A375 (cell line): ENCODE measurements at places on chromosomes 12 and 14. TPM values are rescaled to one million over a fixed set of nuclear protein-coding genes. Genes with fewer than 3 reads are reported as not detected.

PTPRO gene
- 1.4 and 5.2 TPM in 2 replicates for total RNA-seq

RNASE4 gene
- total RNA-seq, result 0.61 and 0.94 TPM in 2 replicates

OTX2 gene
- total RNA-seq, result not detected in 2 replicates

KCNH3 gene
- 2.1 and 3.2 TPM in 2 replicates for total RNA-seq

KIF5A gene
- total RNA-seq, result 0.41 and 0.58 TPM in 2 replicates

PLEKHG7 gene
- total RNA-seq, result not detected in 2 replicates

GZMB gene
- not detected in 2 replicates for total RNA-seq

AKAP5 gene
- total RNA-seq, result 0.60 and 0.61 TPM in 2 replicates

TMEM119 gene
- not detected in 2 replicates for total RNA-seq

SYNDIG1L gene
- total RNA-seq, result 0.03 TPM in 1 of 2 replicates, not detected in the other
